ENCODE measurements at places on chromosomes 16 and 17.

GRCh38 chr17:48426019-48426665 is 3.9 kb downstream of the SKAP1 start:
- DNase-seq = no peak

DNA sequence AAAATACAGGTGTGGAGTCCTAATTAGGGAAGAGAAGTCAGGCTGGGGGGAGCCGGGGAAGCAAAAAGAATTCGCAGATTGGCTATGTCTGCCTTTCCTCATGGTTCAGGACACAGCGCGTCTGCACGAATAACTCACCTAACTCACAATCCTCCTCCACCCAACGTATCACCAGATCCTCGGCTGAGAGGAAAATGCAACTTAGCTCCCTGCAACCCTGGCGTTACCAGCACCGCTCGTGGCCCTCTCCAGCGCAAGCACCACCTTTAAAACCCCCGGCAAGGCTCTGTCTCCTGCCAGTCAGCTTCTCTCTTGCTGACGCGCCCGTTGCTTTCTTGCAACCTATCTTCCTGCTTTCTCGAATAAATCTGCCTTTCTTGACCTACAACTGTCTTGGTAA is 49.8 kb upstream of the METRNL start:
- DNase-seq = no peak

DNA sequence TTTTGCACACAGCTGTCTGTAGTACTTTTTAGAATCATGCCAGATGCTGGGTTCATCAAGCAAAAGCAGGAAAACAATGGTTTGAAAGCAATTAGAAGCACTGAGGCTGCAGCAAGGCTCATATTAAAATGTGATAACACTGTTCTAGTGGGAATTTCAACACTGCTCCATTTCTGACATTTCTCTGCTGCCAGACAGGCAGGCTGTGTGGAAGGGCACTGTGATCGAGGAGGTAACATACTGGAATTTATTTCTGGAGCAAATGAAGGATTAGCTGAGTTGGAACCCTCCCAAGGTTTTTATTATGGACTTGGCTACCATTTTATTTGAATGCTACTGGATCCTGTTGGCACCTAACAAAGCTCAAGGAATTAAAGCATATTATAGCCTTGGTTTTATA is 66.9 kb downstream of the SKAP1 start:
- DNase-seq = no peak

DNA sequence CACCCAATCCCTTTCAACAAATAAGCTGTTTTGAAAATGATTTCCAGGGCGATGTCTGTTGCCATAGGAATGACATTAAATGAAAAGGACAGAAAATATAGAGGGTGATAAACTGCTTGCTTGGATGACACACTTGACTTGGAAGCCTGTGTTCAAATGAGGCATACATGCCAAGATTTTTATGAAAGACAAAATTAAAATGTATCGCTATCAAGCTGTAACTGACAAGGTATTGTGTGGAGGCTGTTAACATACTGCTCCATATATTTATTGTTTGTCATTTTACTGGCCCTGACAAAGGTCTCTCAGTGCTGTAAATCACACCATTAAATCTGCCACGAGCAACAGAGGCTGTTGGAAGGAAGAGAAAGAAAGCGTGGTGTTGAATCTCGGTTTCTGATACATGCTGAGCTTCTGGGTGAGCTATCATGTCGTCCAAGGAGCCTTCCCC is 456.2 kb upstream of the SALL1 start:
- DNase-seq = no peak

GRCh38 chr16:55462241-55462640 is 16.8 kb upstream of the MMP2 start:
- DNase-seq = no peak

GRCh38 chr17:64213995-64214811 is 48.9 kb downstream of the TEX2 start:
- DNase-seq = no peak

DNA sequence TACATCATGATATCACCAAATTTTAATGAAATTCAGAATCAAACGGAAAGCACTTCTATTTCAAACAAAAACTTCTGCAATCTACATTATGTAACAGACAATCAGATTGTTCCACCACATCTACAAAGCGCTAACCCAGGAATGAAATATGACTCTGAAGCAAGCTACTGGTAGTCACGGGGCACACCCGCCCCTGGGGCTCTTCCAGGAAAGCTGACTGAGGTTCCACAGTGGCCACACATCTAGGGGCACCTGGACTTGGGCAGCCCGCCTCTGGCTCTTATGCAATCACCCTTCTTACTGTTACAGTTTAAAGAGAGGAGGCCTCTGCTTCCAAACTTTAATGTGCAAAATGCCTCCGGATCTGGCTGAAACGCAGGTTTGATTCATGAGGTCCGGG is 27.5 kb downstream of the ZCCHC14 start:
- DNase-seq = peak; percentile 90

DNA sequence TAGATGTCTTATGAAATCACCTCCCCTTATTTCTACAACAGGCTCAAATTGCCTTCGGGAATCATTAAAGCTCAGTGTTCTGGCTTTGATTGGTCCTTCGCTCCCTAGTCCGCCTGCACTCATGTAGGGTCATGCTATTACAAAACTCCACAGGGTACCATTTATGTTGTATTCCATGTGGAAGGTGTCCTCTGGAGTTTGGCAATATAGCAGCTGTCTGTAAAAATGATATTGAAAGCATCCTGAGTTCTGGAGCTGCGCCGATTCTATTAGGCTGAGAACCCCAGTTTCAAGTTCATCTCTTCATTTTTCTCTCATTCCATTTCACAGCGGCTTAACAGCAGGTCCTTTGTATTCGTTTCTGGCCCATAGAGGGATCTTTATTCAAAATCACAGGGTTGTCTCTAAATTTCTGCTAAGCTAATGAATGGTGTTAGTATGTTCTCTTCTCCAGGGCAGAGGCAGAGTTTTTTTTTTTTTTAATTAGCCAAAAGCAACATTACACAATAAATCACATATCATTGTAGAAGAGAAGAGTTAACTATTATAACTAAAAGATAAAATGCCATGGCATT is 71.9 kb upstream of the TEKT1 start:
- no peak for DNase-seq
